ENCODE measurements at places on chromosomes 6 and 20.

DNA sequence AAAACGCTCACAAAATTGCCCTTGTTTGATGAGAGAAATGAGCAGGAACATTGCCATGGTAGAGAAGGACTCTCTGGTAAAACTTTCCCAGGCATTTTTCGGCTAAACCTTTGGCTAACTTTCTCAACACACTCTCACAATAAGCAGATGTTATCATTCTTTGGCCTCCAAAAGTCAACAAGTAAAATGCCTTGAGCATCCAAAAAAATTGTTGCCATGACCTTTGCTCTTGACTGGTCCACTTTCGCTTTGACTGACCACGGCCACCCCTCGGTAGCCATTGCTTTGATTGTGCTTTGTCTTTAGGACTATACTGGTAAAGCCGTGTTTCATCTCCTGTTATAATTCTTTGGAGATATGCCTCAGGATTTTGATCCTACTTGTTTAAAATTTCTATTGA lies 41.1 kb upstream of the PREP start:
- DNase-seq: no peak

- DNase-seq: peak; percentile 86
Observed at GRCh38 chr6:53794137-53794719, 577 bp upstream of the LRRC1 start.

DNA sequence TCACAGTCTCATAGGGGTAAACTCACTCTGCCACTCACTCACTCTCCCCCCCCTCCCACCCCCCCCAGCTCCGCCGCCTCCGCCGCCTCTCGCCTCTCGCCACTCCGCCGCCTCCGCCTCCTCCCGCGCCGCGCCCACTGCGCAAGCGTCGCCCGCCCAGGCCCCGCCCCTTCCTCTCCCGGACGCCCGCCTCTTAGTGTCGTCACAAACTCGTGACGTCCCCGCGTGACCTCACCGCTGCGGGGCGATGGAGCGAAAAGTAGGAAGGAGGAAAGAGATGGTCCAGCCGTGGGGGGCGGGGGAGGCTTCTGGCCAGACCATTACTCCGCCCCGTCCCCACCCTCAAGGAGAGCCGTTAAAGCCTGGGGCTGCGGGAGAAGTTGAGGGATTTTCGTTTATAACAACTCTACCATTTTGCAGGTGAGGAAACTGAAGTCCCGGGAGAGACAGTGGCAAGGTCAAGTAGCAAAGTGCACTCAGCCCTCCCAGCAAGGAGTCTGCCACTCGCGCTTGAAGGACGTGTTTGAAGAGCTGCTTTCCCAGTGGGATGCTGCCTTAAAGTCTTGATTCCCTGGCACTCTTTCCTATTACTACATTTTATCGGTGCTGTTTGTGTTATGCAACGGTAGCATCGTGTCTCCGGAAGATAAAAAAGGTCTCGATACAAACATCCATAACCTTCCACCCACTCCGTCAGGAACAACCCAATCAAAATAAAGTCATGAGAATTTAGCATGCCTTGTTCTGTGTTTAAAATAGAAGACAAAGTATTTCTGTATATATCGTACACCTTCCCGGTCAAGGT lies at the start of gene ILRUN:
Gene ILRUN (minus strand): TSS at position 29 of the 805 bp plus-strand sequence. CDS start 164 bp downstream, outside the sequence.
- DNase-seq: peak; percentile 97

DNA sequence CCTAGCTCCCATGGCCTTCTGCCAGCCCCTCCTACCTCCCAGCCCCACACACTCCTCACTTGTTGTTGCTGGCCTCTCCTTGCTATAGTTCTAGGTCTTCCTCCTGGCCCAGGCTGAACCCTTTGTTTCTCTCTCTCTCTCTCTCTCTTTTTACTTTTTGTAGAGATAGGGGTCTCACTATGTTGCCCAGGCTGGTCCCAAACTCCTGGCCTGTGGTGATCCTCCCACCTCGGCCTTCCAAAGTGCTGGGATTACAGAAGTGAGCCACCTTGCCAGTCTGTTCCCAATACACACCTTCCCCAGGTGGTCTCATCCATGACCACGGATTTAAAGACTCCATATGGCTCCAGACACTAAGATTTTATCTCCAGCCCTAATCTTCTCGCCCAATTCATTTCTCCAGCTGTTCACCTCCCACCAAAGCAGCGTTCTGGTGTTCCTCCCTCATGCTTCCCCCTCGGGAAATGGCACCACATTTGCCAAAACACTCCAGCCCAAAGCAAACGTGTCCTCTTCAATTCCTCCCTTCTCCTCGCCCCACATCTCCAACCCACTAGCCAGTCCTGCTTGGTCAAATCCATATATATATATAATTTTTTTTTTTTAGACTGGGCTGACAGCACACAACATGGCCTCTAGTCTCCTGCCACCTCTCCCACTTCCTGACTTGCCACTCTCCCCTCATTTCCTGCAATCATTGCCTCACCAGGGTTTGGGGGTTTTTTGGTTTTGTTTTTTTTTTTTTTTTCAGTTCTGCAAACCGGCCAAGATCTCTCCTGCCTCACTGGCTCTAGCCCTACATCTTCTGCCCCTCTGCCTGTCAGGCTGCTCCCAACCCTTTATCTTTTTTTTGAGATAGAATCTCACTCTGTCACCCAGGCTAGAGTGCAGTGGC lies 104.4 kb downstream of the NCR2 start:
- DNase-seq: no peak

GRCh38 chr20:39903806-39904465 lies 785.1 kb downstream of the MAFB start:
- DNase-seq: no peak

DNA sequence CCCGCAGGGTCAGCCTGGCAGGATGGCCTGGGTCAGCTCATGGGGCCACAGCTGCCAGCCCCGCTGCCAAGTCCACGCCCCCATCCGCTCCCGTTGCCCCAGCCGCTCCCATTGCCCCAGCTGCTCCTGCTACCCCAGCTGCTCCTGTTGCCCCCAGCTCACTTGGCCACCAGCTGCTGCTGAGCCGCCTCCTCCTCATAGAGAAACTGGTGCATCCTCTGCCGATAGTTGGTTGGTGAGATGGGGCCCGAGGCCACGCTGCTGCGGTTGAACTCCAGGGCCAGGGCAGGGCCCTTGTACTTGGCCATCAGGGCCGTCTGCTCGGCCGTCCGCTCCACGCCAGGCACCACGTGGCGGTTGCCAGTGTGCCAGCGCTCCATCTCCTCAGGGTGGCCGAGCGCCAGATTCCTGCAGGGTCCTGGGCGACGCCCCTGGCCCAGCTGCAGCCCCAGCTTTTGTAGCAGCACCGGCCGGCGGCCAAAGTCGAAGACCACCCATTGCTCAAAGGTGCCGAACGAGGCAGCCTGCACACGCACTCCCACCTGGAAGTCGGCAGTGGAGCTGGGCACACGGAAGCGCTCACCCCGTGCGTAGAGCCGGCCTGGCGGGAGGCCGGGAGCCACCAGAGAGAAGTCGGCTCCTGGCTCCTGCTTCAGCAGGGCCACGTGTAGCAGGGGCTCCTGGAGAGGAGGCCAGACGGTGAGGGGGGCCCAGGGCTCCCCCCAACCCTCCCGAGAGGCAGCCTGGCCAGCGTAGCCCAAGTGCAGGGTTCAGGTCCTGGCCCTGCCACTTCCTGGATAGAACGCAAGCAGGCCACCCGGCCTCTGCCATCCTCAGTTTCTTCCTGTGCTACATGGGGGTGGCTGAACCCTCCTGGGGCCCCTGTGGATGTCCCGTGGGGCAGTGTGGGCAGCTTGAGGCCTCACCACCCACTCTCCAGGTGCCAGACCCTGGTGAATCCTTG lies 4.8 kb downstream of the HELZ2 start:
- no peak for DNase-seq

DNA sequence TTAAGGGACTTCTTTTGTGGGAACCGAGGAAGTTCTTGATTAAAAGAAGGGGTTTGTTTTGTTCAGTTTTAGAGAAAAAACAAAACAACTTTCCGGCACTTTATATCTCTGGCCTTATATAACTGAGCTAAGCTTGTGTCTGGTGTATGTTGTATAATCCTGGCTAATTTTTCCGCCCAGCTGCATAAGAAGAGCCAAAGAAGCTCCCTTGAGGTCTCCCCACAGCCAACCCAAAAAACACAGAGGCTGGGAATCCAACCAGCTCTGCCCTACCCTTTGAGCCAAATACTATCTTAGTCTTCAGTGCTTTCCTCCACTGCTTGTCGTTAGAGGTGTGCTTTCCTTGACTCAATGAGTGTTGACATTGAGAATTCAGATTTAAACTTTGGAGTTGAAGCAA lies 45.5 kb upstream of the RNF146 start:
- DNase-seq: no peak

GRCh38 chr6:11616200-11616611 lies 78.7 kb downstream of the TMEM170B start:
- DNase-seq: peak; percentile 74

GRCh38 chr6:3320238-3320811 lies 61.6 kb downstream of the PSMG4 start:
- no peak for DNase-seq

DNA sequence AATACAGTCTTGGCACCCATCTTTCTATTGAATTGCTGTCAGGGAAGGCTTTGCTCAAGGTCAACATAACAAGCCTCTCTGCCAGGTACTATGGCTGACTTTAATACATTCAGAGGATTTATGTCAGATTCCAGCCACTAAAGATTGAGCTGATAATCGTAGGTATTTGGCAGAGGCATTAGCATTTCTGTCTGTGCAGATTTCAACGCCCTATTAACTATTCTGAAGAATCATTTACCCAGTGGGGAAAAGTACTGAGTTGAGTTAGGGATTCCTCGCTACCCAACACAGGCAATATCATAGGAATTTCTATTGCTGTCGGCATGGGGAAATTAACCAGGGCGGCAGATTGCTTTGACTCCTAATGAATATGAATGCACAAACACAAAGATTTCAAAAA lies 233.7 kb upstream of the SPTLC3 start:
- no peak for DNase-seq

- peak; percentile 56 for DNase-seq
Observed at GRCh38 chr6:27280064-27280539, 32.0 kb downstream of the POM121L2 start.

GRCh38 chr6:156869980-156870398 lies 92.8 kb downstream of the ARID1B start:
- DNase-seq: no peak

- no peak for DNase-seq
Observed at GRCh38 chr6:170035901-170036304, 255.0 kb downstream of the DLL1 start.

DNA sequence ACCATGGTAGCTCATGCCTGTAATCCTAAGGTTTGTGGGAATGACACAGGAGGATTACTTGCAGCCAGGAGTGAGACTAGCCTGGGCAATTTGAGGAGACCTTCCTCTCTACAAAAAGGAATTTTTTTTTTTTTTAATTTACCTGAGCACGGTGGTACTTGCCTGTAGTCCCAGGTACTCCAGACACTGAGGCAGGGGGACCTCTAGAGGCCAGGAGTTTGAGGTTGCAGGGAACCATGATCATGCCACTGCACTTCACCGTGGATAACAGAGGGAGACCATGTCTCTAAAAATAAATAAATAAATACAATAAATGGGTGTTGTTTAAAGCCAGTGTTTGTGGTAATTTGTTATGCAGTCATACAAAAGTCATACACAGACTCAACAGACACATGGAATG lies 2.4 kb upstream of the HLA-F start:
- DNase-seq: no peak

DNA sequence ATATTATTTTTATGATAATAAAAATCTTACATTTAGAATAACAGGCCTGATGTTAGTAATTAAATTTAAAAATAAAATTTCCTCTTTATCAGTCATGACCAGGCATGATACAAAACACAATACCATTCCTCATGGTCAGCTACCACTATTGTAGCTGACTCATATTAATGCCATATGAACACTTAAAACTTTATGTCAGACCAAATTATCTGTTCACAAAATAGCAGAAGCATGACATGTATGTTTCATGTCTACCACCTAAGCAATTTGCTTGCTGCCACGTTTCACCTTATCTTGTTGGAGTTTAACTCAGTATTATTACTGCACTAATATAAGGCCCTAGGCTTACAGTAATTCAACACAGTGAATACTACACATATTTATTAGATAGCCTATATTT lies 65.7 kb downstream of the HTR1B start:
- no peak for DNase-seq

GRCh38 chr6:53035549-53036213 lies 29.5 kb upstream of the FBXO9 start:
- peak; percentile 18 for DNase-seq

DNA sequence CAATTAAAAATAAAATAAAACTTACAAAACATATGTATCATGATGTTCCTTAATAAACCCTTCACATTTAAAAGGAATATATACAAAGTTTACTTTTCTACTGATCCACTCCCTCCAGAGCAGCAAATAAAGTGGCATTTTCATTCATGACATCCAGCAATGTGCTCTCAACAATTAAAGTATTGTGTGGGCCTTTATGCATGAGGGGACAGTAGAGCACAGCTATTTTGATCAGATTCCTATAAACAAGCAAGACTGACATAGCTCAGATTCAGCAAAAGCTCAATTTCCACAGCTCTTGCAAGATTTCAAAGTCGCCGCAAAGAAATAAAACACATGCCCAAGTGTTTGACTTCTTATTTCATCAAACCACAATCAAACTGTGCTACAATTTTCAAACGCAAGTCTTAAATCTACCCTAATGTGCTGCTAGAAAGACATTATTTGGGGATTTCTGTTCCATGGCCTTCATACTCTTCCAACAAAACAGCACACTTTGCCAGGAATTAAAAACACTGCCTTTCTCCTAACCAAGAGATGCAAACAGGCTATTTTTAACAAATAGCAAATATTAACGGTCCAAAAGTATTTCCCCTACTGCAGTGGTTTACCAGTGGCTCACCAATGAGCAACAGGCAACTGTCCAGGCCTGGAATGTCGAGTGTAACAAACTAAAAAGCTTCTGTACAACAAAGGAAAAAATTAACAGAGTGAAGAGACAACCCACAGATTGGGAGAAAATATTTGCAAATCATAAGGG lies 52.3 kb downstream of the MBOAT1 start:
- peak; percentile 58 for DNase-seq

DNA sequence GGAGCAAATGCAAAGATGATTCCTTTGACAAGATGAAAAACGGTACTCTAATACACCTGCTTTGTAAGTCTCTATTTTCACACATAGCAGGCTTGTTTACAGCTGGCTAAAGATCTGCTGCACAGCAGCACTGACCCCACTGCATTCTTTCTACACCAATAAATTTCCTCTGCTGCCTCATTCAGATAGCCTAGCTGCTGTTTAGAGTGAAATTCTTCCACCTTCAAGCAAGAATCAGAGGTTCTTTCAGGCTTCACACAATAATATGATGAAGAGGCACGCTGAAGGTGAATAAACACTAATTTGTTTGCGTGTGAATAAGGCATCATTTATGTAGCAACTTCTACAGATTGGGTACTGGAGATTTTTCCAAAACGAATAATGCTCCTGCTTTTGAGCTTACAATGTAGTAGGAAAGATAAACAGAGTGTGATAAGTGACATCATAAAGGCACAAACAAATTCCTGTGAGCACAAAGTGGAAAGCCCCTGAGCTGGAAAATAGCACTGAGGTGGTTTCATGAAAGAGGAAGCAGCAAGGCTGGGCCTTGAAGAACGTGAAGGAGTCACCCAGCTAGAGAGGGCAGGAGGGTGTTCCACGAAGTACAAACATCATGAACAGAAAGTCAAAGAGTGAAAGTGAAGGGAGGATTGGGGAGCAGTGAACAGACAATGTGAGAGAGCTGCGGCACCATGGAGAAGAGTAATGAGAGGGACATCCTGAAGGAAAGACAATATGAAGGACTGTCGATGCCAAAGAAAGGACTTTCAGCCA lies 543.4 kb downstream of the CD83 start:
- no peak for DNase-seq

All from AG08396 (cell line).